ENCODE measurements at places on chromosomes 6 and 20.

DNA sequence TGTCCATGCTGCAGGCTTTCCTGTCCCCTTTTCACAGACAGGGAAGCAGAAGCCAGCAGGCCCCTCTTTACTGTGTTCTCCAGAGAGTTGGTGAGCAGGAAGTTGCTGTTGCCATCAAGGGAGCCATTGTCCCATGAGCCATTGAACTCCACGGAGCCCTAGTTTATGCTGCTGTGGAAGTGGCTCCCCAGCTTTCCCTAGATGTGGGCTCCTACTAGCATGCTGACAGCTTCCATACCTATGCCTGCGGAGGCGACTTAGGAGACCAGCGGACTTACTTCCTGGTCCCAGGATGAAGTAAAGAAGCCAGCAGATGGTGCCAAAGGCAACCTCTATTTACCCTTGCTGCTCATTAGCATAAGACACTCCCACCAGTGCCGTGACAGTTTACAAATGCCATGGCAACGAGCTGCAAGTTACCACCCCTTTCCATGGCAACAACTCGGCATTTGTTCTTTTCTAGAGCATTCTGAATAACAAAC, 30.8 kb upstream of the FKBP1A start:
- DNase-seq: no peak

DNA sequence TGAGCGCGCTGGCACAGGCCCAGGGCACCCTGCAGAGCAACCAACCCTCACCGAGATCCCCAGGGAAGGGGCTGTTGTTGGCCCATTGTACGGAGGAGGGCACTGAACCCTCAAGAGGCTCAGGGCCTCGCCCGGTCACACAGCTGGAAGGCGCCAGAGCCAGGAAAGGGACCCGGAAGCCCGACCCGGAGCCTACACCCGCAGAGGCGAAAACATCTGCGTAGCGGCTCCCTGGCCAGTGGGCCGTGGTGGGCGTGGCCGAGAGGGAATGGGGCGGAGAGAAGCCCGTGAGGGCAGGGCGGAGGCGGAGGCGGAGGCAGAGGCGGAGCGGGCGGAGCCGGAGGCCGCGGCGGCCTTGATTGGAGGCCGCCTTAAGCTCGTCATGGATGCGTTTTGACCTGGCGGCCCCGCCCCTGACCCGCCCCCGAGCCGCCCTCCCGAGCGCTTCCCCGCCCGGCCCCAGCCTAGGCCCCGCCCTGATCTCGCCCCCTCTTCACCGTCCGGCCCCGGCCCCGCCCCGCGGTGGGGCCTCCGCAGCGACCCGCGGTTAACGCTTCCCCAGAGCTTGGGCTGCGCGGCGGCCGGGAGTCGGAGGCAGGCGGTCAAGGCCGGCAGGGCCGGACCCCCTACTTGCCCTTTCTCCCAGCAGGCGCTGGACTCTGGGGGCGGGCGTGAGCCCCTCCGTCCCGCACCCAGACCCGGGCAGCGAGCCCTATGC, 2.1 kb upstream of the MRGBP start:
- peak; percentile 99 for DNase-seq

DNA sequence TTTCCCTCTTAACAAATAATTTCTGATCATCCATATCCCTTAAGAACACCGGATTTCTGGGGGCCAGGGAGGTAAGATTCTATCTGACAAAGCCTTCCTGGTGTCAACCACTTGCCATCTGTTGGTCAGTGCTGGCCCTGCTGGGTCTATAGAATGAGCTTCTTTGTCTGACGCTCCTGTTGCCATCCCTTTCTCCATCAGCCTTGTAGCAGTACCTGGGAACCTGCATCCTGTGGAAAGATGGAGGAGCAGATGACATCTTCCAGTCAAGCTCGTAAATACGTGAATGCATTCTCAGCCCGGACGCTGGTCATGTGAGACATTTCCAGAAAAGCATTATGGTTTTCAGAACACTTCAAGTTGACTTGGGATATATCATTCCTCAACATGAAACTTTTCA, 36.6 kb downstream of the MYB start:
- DNase-seq: no peak

DNA sequence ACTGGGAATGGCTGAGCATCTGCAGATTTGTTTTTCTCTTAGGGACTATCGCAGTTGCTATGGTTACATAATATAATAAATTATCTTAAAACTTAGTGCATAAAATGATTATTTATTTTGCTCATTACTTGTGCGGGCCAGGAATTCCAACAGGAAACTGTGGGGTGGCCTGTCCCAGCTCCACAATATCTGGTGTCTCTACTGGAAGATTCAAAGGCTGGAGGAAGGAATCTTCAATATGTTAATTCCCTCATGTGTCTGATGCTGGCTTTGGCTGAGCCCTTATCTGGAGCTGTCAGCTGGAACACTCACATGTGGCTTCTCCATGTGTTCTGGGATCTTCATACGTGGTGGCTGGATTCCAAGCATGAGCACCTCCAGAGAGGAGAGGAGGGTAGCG, 23.9 kb upstream of the B3GAT2 start:
- DNase-seq: no peak

GRCh38 chr6:29965873-29966601, 23.7 kb downstream of the HLA-A start:
- peak; percentile 43 for DNase-seq

DNA sequence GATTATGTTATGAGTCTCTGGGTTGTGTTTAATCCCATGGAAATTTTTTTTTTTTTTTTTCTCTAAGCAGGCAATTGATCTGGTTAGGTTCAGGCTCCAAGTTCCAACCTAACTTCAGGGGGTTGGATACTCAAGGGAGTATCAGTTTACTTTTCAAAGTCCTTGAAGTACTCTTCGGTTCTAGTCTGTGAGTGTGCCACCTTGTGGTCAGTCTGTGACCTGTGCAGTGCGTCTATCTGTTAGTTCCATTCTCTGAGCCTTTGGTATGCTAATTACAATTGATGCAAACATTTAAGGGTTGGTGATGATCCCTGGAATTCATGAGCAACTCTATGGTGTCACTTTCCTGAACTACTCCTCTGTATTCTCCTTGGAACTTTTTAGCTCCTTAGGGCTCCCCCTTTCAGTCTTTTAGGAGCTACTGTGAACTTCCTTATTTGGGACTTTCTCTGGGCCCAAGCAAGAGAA, 342.0 kb downstream of the SOX4 start:
- DNase-seq: peak; percentile 20

DNA sequence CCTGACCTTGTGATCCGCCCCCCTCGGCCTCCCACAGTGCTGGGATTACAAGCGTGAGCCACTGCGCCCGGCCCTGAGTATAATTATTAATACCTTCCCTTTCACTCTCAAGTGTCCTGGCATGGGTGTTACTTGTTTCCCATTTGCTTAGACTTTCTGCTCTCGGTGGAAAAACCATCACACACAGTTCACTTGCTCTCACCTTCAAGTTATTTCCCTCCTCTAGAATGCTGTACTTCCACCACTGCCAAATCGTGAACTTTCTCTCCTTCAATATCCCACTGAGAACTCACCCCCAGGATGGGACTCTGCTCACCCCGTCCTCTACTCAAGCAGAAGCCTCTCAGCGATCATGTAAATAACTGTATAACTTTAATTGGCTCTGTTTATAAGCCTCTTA, 4.6 kb upstream of the HIVEP1 start:
- no peak for DNase-seq

DNA sequence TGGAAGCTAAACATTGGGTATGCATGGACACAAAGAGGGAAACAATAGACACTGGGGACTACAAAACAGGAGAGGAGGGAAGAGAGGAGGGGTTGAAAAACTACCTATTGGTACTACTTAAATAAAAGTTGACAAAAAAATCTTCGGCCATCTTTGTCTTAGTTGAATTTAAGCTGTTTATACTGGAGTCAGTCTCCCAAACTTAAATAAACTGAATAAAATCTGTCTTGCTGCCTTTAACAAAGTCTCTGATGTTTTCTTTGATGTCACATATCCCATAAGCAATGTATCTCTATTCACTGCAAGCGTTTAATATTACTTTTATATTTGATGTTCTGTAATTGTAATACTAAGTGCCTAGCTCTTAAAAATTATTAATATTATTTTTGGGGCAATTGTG, 409.2 kb upstream of the EPHA7 start:
- no peak for DNase-seq

DNA sequence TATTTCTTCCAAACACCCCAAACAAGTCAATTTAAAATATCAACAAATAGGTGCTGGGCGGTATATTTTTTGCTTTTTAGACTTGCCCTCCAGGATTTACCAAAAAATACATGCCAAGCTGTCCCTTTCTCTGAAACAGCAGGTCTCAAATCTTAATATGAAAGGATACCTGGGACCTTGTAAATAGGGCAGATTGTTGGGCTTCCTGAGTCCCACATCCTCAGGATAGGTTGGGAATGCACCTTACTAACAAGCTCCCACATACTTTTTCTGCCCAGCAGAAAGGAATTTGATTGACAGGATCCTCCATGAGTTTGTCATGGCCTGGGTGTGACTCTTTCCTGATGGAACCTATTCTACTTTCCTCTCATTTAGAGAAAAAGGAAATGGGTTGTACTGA, 4.9 kb upstream of the SLC24A3 start:
- no peak for DNase-seq

DNA sequence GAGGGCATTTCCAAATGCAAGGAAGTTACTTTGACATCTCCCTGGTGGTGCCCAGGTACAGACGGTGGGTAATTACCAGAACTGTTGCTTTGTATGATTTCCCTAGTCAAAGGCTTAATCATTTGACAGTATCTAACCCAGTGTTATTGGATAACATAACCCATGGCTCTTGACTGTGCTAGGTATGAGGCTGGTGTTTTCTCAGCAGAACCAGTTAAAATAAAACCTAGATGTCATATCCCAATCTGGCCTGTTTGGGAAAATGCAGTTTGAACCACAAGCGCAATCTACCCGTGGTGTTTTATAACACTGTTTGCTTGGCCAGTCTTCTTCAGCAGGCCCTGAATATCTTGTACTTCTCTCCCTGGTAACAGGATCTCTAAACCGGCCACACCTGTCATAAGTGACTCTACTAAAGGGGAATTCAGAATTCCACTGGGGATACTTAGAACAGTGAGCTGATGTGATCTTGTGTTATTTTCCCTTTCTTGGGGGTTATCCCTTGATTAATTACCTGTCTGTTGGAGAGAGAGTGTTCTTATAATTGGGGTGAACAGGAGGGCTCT, 32.8 kb downstream of the PPP1R14C start:
- no peak for DNase-seq

- no peak for DNase-seq
These were observed 15.2 kb downstream of the DSE start for GRCh38 chr6:116385921-116386320.

GRCh38 chr6:106556368-106556960, 72.8 kb downstream of the RTN4IP1 start:
- no peak for DNase-seq

GRCh38 chr6:56677559-56677958, 34.9 kb upstream of the DST start:
- DNase-seq: no peak

- DNase-seq: no peak
These were observed 215.0 kb upstream of the RIN2 start for GRCh38 chr20:19543101-19543500.

- DNase-seq: peak; percentile 75
These were observed 96.1 kb upstream of the BHLHE23 start for GRCh38 chr20:63102721-63103375.

- DNase-seq: no peak
These were observed 402.4 kb upstream of the SYNCRIP start for GRCh38 chr6:86045038-86045437.
